Left cardiac atrium (tissue), 4 donors: ENCODE measurements at places on chromosomes 5 and 9. TPM values are rescaled to one million over a fixed set of nuclear protein-coding genes. Genes with fewer than 3 reads are reported as not detected.

POLR3G gene
- total RNA-seq: 1.0 TPM

FAM169A gene
- 6.9 TPM for total RNA-seq

DDX4 gene
- not detected for total RNA-seq

LECT2 gene
- total RNA-seq: not detected

SH3RF2 gene
- 56.2 TPM for total RNA-seq

GFI1B gene
- total RNA-seq: not detected

TLX3 gene
- not detected for total RNA-seq
